ENCODE measurements at places on chromosomes 2 and 18.

DNA sequence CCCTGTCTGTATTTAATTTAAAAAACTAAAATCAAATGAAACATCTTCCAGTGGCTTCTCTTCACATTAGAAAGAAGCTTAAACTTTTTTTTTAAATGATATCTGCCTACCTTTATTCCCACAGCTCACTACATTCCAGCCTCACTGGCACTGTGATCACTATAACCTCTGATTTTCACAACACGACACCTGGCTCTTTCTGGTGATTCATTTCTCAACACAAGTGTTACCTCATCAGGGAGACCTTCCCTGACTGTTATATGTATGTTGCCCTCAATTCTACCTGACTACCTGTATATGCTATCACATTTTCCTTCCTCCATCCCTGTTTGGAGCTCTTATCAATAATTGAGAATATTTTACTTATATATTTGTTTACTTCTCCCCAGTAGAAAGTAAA is 76.6 kb downstream of the BAZ2B start:
- no peak for DNase-seq

GRCh38 chr2:24402242-24403097 is 42.1 kb upstream of the ITSN2 start:
- DNase-seq = peak; percentile 48

DNA sequence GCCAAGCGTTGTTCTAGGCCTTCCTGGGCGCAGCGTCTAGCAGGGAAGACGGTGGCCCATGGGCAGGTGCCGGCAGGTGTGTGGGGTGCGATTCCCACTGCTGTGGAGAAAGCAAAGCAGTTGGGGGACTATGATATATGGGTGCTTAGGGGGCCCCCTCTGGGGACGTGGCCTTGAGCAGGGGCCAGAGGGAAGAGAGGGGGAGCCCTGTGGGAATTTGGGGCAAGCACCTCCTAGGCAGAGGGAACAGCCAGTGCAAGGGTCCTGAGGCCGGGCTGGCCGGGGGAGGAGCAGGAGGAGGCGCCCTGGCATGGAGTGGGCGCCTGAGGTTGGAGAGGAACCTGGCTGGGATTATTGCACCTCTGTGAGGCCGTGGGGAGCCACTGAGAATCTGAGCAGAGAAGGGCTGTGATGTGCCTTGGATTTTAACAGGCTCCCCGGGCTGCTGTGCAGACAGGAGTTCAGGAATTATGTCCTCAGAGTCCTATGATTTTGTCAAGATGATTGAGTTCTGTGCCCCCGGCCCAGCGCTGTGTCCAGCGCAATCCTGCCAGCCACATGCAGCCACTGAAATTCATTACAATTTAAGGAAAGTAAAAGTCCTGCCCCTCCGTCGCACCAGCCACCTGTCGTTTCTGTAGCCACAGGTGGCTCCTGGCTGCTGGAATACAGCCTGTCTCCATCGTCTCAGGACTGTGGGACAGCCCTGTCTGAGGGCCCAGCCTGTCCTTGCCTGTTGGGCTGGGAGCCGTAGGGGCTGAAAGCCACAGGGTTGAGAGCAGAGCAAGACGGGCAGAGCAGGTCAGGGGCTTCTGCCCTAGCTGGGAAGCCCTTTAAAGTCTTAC is 9.1 kb upstream of the KLHL30 start:
- no peak for DNase-seq

DNA sequence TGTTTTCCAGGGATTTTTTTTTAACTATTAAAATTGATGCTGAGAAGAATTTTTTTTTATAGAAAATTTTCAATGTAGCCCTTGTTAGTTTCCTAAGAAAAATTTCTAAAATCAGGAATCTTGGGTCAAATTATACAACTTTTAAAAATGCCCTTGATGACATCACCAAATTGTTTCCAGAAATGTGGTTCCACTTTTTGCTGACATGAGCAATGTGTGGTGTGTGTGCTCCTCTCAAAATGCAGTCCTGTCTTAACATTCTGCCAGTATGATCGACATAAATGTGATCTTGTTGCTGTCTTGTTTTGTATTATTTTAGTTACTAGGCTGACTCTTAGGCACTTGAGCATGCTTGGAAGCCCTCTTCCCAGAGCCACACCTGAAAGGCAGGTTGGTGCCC is 89.7 kb upstream of the ST6GAL2 start:
- DNase-seq = no peak

DNA sequence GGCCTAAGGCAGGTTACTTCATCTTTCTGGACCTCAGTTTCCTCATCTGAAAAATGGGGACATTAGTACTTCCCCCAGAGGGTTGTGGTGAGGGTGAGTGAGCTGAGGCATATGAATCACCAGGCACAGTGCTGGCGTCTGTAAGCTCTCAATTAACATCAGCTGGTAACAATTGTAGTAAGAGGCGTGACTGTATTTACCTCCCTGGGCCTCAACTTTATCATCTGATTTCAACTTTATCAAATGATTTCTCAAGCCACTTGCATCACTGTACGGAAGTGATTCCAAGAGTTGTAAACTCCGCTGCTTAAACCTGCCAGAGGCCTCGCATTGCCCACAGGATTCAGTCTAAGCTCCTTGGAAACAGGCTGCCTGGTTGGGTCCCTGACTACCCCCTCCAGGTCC is 53.6 kb upstream of the PKDCC start:
- no peak for DNase-seq

DNA sequence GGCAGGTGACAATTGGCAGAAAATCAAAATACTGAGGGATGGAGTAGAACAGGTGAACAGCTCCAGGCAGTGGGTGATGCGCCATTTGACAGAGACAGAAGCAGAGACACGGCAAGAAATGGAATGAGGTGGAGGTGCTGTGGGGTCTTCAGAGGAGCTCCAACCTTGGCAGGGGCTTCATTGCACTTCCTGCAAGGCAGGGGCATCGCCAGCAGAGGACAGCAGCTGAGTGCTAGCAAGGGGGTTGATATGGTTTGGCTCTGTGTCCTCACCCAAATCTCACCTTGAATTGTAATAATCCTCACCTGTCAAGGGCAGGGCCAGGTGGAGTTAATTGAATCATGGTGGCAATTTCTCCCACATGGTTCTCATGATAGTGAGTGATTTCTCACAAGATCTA is 42.8 kb downstream of the CCDC68 start:
- no peak for DNase-seq

DNA sequence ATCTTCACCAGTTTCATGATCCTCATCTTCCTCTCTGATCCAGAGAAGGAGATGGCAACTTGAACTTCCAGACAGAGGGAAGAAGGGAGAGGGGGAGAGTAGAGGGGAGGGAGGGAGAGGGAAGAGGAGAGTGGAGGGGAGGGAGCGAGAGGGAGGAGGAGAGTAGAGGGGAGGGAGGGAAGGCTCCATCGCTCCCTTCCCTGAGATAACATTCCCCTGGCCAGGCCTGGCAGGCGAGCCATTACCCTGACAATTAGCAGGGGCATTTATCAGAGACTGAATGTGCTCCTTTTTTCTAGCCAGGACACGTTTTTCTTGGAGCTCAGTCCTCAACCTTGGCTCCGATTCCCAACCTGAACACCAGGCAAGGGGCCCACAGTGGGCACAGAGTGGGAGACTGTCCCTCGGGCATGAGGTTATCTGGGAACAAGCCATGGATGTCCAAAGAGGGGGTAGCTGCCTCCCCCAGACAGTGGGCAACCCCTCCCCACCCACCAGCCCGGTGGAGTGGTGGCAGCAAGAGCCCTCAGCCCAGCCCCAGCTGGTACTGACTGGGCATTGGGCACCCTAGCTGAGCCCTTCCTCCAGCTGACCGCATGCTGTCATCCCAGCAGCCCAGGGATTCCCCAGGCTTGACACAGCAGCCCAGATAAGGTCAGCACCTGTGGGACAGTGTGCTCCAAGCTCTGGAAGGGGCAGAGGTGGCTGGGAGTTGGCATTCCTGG is 81.8 kb downstream of the TNS1 start:
- DNase-seq = no peak

GRCh38 chr2:201970786-201971108 is 62.9 kb upstream of the FZD7 start:
- DNase-seq = no peak

All from eye (tissue), 1 donor.